T-helper 22 cell (primary cell): ENCODE measurements at places on chromosomes 1 and 21.

DNA sequence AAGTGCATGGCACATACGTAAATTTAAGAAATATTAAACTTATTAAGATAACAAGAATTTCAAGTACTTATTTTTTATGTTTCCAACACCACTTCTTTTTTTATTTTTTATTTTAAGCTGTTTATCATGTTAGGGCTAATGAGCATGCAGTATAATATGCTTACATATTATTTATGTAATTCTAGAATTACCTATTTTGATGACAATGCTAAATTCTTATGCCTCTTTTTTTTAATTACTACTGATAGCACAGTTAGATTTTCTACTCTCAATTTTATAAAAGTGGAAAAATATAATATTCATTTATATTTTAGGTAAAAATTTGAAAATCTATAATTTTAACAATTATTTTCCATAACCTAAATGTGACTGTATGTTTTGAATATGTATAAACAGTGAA is 713.0 kb downstream of the MRPL39 start:
- DNase-seq: no peak

- DNase-seq: no peak
These were observed 24.0 kb downstream of the ABCA4 start for GRCh38 chr1:94096797-94097549.

DNA sequence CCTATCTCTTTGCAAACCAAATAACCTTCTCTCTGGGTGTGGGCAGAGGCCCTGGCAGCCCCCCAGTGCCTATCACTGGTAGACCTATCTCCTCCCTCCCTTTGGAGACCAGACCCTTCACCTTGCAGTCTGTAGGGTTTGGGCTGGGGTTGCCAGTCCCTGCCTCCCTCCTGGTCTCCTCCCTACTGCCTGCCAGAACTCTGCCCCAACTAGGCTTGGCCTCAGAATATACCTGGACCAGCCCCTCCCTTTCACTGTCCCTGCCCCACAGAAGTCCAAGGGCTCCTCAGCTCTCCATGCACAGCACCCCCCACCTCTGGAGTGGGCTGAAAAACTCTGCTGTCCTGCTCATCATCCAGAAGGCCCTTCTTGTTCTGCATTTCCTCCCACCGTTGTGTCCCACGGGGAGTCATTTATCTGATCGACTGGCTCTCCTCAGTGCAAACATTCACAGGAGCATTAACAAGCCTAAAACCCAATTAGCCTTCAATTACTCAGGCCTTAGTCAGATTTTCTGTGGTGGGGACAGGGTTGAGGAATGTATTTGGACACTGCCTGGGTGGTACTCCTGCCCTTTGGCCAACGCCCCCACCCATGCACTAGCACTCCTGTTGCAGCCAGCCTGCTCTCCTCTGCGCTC is 27.7 kb upstream of the DMBX1 start:
- DNase-seq: no peak

DNA sequence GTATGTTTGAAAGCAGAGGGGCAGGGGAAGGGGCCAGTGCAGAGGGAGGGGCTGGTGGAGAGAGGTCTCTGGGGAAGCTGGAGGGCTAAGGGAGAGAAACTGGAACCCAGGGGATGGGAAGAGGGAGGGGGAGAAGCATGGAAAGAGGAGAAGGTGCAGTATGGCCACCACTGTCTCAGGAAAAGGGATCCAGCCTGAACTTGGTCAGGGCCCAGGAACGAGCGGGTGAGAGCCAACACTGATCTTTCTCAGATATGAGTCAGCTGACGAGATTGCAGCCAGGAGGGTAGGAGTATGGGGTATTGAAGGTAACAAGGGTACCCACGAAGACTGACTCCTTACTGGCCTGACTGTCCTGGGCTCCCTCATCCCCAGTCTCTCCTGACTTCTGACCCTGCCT is 18.0 kb downstream of the TIE1 start:
- DNase-seq: no peak
